ENCODE measurements at places on chromosomes 3 and 15.

- DNase-seq, result no peak
Observed at GRCh38 chr15:99635794-99636193, 70.0 kb downstream of the MEF2A start.

DNA sequence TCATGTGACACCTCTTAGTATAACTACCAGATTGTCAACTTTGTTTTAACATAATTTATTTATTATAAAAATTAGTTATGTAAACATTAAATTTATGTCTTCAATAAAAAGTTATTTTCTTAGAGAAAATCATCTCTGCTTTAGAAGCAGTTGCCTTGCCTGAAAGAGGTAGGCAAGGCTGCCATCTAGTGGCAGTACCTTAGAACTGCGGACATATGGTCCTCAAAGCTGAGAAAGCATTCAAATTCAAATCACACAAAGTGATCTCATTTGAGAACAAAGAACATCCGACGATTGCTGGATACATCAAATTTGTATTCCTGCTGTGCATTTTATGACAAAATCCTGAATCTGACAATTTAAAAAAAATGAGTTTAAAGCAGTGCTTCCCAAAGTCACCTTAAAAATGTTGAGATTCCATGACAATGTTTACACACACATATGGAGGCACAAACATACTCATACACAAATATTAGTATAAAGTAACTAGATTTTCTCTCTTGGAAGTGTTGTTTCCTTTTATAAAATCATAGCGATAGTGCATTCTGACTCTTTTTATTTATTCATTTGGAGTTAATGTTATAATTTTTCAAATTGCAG, 617.4 kb downstream of the CADM2 start:
- peak; percentile 14 for DNase-seq

- DNase-seq, result no peak
Observed at GRCh38 chr15:60536314-60536713, 57.4 kb upstream of the ICE2 start.

DNA sequence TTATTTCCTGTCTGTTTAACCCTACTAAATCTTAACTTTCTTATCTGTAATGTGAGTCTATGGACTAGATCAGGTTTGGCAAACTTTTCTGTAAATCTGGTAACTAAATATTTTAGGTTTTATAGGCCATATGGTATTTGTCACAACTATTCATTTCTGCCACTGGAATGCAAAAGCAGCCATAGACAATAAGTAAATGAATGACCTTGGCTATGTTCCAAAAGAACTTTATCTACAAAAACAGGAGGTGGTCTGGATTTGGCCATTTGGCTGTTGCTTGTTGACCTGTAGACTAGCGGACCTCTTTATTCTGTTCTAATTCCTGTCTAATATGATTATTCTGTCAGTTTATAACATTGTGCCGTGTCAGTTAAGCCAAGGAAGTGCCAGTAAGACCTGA, 314.2 kb downstream of the LPP start:
- DNase-seq, result no peak

DNA sequence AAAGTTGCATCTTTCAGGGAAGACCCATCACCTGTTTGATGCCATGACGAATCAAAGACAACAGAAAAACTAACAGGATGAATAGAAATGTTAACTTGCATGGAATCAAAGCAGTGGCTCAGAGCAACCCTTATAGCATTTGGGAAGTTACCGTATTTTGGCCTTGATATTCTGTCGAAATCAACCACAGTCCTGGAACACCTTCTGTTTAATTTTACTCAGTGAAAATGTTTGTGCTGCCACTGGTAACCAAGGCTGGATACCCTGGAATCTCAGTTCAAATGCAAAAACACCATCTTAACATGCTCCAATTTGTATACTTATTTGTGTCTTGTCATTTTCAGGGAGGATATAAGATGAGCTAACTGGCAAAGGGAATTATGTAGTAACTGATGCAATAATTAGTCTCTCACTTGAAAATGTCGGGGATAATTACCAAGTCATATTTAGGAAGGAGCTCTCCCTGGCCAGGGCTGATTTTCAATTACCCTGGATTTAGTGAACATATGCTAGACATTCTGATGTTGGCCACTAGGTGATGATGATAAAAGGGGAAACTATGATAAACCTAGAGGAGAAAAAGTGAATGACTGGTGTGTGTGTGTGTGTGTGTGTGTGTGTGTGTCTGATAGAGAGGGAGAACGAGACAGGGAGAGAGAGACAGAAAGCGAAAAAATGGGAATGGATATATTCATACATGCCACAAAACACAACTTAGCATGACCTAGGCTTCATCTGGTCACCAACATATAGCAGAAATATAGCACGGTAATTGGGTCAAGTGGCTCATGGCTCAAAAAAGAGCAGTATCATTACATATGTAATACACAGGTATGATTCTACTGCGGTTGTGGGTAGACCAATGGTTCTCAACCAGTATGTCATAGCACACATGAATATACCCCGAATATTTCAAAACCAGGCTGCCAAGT, 19.0 kb upstream of the PRICKLE2 start:
- no peak for DNase-seq

GRCh38 chr3:126257984-126258383, 77.6 kb upstream of the ALDH1L1 start:
- DNase-seq, result no peak

DNA sequence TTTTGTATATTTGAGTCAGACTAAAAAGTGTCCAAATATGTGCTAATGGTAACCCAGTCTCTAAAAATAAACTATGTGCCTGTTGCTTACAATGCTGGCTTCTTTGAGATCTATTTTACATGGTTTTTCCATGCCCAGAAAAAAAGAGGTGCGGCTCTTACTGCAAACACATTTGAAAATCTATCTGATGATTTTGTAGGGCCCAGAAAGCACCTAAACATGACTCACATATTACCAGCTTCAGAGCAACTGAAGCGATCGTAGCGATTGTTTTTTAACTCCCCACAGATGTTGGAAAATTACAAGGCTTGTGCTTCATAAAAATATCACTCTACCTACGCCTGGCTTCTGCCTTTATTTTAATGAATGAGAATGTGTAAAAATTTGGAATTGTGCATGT, 53.5 kb downstream of the SUCNR1 start:
- DNase-seq, result no peak

DNA sequence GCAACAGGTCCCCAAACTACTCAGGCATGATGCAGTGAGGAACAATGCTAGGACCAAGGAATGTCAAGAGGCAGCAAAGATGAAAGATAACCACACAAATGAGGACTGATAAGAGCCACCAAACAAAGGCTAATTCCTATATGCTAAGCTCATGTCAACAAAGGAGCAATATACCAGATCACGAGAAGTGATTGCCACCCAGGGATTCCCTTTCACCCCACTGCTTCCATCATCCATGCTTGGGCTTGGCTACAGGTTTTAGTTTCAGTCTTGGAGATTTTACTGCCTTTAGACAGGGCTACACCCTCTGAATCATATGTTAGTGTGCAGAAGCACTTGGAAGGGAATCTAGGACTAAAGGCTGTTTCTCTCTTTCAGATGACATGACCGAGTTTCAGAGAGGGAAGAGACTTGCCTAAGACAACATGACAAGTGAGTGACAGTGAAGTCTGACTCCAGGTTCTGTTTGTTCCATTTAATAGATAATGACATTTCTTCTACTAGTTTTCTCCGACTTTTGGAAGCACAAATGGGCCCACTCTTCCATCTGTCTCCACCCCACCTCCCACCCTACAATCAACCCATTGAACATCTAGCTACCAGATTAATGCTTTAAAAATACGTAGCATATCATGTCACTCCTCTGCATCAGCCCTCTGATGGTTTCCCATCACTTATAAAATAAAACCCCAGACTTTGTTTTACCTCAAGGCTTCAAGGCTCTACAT, 173.5 kb upstream of the LRRN1 start:
- no peak for DNase-seq

- DNase-seq, result no peak
Observed at GRCh38 chr3:11618904-11619303, 24.8 kb downstream of the VGLL4 start.

DNA sequence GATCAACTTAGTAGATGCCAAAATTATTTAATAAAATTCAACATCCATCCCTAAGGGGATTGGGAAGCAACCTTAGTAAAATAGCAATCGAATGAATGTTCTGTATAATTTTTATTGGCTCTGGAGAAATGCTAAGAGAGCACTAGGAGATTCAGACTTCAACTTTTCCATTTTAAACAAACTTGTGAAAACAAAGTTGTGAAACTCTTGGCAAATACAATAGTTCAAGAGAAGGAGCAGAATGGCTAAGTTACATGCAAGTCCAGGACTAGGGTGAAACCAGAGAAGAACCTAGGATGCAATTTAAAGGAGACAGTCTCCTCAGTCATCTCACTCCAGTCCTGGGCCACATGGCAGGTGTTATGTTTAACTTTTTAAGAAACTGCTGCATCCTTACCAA, 16.7 kb upstream of the ZNF280D start:
- DNase-seq, result no peak

DNA sequence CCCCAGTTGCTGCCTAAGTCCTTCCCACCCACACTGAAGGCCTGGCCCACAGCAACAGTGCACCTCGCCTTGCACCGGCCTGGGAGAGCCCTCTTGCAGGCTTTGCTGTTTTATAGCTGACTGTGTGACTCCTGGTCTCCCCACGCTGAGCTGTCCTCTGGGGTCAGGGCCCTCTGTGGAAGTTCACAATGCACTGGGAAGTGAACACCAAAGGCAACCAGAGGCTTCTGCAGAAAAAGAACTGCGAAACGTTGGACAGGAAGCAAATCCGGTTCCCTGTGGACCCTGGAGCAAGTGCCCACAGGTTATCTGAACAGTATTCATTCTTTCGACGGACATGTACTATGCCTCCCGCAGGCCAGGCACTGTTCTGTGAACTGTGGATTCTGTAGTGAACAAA, 737 bp upstream of the EPHB1 start:
- DNase-seq, result no peak

DNA sequence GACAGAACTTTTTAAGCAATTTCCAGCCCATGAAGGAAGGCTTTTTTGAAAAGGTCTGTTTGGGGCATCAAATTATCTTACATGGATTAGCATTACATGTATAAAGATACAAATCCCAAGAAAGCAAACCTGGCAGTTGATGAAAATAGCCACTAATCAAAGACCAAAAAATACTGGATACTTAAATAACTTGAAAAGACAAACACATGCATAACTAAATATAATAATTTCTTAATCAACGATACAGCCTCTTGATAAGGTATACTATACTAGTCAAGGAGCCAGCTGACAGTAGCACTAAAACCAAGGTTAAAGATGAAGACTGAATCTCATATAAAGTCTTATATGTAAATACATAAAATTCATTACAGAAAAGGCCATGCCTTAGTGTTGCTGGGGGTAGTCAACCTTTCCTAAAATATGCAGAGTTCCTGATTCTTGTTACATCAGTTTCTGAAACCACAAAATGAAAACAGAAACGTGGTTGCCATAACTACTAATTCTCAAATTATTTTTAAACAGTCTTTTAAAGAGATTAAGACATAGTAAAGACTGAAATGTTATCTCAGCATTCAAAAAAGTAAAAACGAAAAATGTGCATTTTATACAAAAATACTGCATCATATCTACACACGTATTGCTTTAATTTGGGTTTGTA, 2.0 kb downstream of the ANKRD28 start:
- no peak for DNase-seq

DNA sequence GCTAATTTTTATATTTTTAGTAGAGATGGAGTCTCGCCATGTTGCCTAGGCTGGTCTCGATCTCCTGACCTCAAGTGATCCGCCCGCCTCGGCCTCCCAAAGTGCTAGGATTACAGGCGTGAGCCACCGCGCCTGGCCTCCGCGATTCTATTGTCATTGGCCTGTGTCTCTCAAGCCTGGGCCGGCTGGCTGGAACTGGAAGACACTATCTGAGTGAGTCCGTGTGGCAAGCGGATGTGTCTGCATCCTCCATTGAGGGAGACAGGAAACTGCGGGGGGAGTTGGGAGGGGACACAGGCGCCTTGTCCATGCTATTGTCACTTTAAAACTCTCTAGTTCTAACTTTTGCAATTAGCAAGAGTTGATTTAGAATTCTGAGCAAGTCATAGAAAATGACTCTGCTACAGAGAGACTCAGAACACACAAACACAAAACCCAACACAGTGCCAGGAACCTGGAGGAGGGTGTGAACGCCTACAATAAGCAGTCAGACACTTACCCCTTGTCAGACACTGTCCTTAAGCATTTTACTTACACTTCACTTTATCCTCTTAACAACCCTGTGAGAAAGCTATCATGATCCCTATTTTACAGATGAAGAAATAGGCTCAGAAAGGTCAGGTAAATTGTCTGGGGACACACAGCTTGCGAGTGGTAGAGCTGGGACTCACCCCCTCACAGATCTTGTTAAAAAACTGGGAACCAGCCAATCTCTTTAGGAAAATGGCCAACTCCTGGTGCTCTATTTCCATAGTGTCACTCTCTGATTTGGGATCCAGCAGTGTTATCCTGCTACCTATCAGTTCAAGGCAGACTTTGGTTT, 38.7 kb downstream of the ANP32A start:
- no peak for DNase-seq

GRCh38 chr3:130682131-130682530, 64.5 kb downstream of the PIK3R4 start:
- DNase-seq, result no peak

- DNase-seq, result no peak
Observed at GRCh38 chr3:100097919-100098783, 16.1 kb downstream of the FILIP1L start.

- no peak for DNase-seq
Observed at GRCh38 chr3:69207031-69207430, 84.6 kb upstream of the LMOD3 start.

DNA sequence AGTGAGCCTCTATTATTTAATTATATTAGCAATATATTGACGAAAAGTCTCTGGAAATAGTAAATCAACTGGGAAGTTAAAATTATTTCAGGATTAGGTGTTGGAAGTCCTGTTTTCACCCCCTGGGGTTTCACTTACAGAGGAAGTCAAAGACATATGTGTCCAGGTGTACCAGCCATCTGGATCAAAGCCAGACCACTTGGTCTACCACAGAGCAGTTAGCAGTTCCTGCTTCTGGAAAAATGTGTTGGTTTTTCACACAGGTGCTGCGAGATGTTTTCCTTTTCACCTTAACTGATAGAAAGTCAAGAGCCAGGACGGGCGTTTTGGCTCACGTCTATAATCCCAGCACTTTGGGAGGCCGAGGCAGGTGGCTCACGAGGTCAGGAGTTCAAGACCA, 13.1 kb downstream of the MME start:
- DNase-seq, result no peak

- DNase-seq, result no peak
Observed at GRCh38 chr3:38823722-38824121, 7.7 kb upstream of the SCN10A start.

DNA sequence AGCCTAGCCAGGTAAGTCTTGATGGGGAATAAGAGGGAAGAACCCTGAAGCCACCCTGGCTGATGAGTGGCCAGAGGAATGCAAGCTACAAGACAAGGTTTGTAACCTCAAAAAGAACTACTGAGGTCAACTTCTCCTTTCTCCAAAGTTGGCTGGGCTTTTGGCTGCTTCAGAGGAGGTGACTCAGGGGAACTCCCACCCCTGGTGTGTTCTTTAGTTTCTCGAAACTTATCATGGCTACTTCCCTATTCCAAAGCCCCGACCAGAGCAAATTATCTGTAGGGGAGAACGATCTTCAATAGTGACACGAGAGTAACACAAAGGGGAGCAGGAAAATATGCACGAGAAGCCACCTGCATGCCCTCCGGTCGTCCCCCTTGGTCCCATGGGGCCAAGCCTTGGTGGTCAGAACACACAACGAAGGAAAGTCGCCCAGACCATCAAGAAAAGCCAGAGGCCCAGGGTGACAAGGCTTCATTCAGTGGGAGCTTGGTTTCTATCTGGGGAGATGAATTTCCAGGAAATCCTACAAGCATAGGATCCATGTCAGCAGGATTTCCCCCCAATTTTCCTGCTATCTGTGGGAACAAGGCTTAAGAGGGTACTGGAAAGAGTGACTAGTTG, 6.5 kb upstream of the BCL2A1 start:
- no peak for DNase-seq
